HCEC 1CT (cell line): ENCODE measurements at places on chromosomes 5 and 9.

DNA sequence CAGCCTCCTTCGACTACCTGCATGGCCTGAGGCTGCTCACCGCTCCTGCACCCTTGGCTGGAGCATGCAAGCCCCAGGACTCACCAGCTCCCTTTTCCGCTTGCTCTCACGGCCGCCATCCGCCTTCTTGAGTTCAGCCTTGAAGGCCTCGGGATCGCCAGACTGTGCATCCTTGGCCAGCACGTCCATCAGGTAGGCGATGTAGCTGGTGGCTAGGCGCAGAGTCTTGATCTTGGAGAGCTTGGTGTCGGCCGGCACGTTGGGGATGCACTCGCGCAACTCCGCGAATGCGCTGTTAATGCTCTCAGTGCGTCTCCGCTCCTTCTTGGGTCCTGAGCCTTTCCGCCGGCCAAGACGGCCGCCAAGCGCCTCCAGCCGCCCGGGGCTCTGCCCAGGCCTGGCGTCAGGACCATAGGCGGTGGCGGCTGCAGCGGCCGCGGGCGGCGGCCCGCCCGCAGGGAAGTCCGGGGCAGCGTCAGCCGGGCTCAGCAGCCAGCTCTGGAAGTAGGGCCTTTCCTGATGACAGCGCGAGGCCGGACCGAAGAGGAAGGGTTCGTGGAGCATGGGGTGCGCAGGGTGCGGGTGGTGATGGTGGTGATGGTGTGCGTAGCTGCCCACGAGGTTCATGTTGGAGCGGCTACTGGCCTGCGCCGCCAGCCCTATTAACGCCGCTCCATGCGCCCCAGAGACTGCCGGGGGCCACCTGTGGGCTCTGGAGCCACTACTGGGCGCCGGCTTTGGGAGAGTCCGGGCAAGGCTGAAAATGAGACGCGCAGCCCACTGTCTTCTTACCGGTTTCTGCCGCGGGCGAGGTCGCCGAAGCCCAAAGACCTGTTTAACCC is 424 bp downstream of the HAND1 start:
- peak; percentile 13 for DNase-seq

- DNase-seq, result no peak
Observed at GRCh38 chr9:5459289-5459829, 9.0 kb downstream of the CD274 start.

GRCh38 chr9:124654431-124654830 is 116.7 kb downstream of the NR6A1 start:
- DNase-seq, result no peak

DNA sequence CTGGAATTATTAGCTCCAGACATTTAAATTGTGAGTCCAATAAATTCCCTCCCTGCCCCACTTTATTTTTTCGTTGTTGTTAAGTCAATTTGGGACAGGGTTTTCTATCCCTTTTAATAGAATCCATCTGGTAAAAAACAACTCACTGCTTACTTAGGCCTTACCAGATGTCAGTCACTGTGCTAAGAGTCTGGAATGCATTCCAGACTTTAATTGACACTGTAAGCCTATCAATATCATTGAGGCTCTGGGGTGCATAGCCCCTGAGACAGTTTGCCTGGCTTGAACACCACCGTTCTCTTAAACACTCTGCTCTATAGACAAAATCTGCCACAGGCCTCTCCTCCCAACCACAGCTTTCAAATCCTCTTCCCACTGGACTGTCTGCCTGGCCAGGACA is 175.9 kb downstream of the NSG2 start:
- DNase-seq, result no peak

DNA sequence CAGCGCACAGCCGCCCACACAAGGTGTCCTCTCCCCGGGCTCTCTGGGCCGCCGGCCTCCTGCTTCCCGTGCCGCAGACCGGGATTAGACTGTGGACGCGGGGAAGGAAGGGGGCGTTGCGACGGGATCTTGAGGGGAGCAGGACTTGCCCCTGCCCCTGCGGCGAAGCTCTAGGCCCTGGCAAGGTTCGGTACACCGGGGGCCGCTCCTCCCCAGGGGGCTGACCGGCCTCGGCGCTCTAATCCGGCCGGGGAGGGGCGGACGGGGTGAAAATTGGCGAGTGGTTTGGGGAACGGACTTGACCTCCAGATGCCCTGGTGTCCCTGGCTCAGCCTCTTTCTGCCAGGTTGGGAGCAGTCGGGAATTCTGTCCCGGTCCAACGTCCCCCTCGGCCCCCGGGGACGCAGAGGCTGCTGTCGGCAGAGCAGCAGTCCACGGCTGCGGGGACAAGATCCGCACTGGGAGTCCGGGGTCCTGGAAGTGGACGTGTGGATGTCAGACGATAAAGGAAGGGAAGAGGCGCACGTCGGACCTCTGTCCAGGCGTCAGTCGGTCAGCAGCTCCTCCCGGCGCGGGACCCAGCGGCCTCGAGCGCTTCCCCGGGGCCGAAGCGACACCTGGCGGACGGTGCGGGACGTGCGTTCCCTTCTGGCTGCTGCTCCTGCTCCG is 1.9 kb upstream of the CNTFR start:
- peak; percentile 58 for DNase-seq

GRCh38 chr5:150052956-150053712 is 33.2 kb downstream of the CSF1R start:
- peak; percentile 71 for DNase-seq

DNA sequence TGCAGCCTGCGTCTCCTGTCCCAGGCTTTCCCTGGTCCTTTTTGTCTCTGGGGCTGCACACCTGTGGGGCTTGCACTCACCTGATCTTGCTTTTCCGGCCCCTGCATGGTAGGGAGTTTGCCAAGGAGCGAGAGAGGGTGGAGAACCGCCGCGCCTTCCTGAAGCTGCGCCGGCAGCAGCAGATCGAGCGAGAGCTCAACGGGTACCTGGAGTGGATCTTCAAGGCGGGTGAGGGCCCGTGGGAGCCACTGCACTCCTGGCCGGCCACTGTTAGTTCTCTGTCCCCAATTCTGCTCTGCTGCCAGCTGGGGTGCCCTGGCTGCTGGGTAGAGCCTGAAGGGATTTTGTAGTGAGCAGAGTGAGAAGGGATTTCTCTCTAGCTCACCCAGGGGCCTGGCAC is 78.0 kb downstream of the CACNA1B start:
- DNase-seq, result no peak

DNA sequence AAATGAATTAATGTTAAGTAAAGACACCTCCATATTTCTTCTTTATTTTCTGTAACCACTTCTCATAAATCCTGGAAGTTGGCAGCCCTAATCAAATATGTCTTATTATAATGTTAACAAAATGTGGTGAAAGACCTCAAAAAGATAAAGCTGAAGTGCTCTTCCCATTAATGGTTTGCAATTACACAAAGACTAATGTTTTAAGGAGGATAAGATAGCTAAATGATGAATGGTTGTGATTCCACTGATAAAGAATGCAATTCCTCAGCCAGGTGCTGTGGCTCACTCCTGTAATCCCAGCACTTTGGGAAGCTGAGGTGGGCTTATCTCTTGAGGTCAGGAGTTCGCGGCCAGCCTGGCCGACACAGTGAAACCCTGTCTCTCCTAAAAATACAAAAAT is 125.8 kb upstream of the SNX2 start:
- no peak for DNase-seq
